ENCODE measurements at places on chromosomes 13 and 19. TPM values are rescaled to one million over a fixed set of nuclear protein-coding genes. Genes with fewer than 3 reads are reported as not detected.

The SEMA6B gene
- 1.3 TPM for total RNA-seq

The IGFL4 gene
- not detected for total RNA-seq

The CBARP gene
- 0.14 TPM for total RNA-seq

The RGS9BP gene
- total RNA-seq: 0.47 TPM

The CEACAM8 gene
- not detected for total RNA-seq

The ZNF416 gene
- 10.5 TPM for total RNA-seq

The NOTCH3 gene
- 0.31 TPM for total RNA-seq

The CACNG7 gene
- not detected for total RNA-seq

The RFPL4AL1 gene
- not detected for total RNA-seq

The ANGPTL8 gene
- not detected for total RNA-seq

The CD177 gene
- not detected for total RNA-seq

The GIPC3 gene
- 1.4 TPM for total RNA-seq

The CTXN1 gene
- total RNA-seq: not detected

The GPR4 gene
- not detected for total RNA-seq

The SIGLEC5 gene
- total RNA-seq: not detected

The LRRC25 gene
- 1.6 TPM for total RNA-seq

The NLRP9 gene
- total RNA-seq: not detected

The SIAH3 gene
- total RNA-seq: 0.62 TPM

The IFNL1 gene
- total RNA-seq: not detected

The MTUS2 gene
- not detected for total RNA-seq

The FCER2 gene
- 0.26 TPM for total RNA-seq

The NLRP4 gene
- total RNA-seq: not detected
